ENCODE measurements at places on chromosomes 5 and 9.

DNA sequence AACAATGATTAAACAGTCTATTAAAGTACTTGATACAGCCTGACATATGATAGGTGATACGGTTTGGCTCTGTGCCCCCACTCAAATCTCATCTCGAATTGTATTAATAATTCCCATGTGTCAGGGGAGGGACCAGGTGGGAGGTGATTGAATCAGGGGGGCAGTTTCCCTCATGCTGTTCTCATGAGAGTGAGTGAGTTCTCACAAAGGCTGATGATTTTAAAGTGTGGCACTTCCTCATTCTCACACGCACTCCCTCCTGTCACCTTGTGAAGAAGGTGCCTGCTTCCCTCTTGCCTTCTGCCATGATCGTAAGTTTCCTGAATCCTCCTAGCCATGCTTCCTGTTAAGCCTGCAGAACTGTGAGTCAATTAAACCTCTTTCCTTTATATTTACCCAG, 40.1 kb upstream of the TARS1 start:
- no peak for DNase-seq

DNA sequence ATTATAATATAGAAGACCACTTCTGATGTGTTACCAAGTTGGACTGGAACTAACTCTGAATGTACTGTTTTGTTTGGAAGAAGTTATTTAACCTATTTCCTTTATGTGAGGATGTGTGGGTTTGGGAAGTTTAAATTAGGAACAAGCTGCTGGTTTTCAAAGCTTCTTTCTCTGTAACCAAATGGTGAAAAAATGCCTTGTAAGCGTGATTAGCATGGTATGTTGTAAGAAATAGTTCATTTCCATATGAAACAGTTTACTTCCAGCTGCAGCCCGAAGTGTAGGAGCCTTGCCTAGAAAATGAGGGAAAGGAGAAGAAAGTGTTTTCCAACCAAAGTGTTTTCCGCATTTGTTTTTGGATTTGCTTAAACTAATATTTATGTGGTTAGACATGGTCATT, 36.0 kb downstream of the TTC1 start:
- no peak for DNase-seq

DNA sequence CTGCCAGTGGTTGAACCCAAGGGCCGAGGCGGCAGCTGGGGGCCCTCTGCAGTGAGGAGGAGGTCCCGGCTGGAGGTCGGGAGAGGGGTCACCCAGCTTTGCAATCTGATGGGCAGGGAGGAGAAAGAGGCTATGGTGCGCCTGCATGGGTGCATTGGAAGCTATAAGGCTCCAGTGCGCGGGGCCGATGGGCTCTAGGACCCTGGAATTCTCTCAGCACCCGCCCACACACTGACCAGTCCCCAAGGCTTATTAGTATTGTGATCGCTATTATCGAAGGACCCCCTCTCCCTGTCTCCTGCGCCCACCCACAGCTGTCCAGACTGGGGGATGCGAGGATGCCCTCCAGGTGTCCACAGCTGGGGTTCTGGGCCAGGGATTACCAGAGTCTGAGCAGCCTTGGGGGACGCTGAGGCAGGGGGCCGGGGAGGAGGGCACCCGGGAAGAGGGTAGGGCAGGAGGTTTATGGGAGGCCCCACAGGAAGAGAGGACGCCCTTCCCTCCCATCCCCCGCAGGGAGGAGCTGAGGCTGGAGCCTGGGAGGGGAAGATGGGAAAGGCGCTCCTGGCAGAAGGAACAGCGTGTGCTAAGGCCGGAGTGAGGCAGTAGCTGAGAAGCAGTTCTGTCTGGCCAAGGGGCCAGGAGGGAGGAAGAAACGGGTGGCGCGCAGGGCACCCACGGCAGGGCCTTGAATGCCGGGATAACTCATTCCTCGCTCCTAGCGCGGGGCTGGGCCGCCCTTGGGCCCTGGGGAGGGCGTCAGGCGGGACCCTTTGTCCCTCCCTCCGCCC, 24.2 kb downstream of the C9orf50 start:
- no peak for DNase-seq

DNA sequence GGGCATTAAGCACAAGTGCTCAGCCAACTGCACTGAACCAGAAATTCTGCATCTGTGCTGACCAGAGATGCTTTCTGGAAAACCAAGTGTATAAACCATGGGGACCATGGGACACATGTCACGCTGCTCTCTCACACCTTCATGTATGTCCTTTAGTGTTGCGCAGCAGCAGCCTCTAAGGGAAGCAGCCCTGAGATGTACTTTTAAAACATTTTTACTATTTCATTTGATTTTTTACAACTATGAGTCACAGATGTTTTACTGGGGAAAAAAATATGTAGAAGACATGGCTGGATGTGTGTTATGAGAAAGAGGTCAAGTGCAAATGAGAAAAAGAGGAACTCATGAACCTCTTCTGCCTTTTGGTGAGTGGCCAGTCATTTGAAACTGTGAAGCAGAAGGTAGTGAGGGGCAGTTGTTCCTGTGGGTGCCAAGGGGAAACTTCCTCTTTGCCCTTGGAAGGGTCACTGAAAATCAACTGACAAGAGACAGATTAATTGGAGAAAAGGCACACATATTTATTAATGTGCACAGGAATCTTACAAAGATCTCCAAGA, 31.4 kb upstream of the SYK start:
- DNase-seq: no peak
